SW480 (cell line): ENCODE measurements at places on chromosomes 3 and 15.

- DNase-seq, result no peak
These were observed 45.5 kb downstream of the PAQR5 start for GRCh38 chr15:69344238-69344637.

DNA sequence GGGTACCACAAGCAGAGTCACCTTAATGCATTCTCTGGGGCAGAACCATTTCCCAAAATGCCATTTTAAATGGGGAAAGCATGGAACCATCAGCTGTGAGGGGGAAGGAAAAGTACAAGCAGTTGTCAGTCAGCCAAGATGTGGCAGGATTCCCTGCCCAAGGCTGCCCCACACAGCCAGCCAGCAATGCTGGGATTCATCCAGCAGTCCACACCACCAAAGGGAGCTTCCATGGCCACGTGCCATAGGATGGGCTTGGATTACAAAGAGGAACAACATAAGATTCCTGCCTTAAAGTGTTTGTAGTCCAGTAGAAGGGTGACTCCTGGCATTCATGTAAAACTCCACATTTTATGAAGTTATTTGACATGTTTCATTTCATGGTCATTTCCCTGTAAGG lies 233.3 kb downstream of the SHOX2 start:
- no peak for DNase-seq

- no peak for DNase-seq
These were observed 27.7 kb downstream of the CCDC54 start for GRCh38 chr3:107404727-107405469.

- peak; percentile 14 for DNase-seq
These were observed 3.3 kb downstream of the LYSMD4 start for GRCh38 chr15:99729920-99730319.

GRCh38 chr3:162892921-162893793 lies 1396.5 kb downstream of the OTOL1 start:
- DNase-seq, result no peak

DNA sequence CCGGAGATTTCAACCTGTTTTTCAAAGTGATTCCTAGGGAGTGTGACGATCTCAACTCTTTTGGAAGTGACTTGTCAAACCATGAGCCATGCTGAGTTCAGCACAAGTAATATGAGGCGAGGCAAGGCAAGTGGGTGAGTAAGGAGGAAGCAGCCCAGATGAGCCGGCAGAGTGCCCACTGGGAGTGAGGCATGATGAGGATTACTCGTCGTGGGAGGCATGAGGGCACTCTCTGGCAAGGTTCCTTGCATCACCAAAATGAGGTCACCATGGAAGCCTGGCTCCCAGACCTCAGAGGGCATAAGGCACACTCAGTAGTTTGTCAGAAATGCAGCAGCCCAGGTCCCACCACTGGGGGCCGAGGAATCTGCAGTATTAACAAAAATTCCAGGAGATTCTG lies 636.1 kb downstream of the MAGI1 start:
- DNase-seq, result peak; percentile 18

GRCh38 chr15:73480050-73480449 lies 37.1 kb downstream of the REC114 start:
- DNase-seq, result no peak

GRCh38 chr15:67048281-67049279 lies 16.8 kb upstream of the SMAD3 start:
- DNase-seq, result peak; percentile 75

DNA sequence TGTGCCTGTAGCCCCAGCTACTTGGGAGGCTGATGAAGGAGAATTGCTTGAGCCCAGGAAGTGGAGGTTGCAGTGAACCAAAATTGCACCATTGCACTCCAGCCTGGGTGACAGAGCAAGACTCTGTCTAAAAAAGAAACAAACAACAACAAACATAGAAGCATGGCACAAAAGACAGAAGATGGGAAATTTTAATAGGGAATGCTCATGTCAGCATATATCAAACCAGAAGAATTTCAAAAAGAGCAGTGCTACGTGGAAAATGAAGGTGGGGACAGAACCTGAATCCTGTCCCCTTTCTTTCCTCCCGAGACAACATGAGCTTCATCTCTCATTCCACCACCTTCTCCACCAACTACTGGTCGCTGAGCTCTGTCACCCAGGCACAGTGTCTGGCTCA lies 46.3 kb upstream of the MFGE8 start:
- DNase-seq, result no peak

DNA sequence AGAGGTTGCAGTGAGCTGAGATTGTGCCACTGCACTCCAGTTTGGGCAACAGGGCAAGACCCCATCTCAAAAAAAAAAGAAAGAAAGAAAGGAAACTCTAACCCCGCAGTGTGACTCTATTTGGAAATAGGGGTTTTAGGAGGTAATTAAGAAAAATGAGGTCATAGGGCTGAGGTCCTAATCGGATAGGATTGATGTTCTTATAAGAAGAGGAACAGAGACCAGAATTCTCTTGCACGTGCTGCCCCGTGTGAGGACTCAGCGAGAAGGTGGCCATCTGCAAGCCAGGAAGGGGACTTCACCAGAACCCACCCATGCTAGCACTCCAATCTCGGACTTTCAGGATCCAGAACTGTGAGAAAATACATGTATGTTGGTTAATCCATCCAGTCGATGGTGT lies 25.8 kb downstream of the KLHL6 start:
- no peak for DNase-seq

DNA sequence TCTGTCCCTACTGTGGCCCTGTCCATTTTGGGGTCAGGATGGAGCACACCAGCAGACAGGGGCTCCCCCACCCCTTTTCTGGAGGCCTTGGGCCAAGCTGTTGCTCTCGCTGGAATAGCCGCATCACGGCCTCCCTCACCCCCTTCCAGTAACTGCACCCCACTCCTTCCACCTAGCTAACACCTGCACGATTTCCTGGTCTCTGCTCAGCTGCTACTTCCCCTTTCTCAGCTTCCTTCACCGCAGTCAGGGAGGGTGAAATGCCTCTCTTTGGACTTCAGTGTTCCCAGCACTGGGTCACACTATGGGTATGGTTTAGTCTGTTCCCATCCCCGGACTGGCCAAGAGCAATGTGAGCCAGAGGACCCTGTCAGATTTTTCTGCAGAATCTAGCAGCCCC lies 400.2 kb downstream of the MCTP2 start:
- DNase-seq, result no peak

DNA sequence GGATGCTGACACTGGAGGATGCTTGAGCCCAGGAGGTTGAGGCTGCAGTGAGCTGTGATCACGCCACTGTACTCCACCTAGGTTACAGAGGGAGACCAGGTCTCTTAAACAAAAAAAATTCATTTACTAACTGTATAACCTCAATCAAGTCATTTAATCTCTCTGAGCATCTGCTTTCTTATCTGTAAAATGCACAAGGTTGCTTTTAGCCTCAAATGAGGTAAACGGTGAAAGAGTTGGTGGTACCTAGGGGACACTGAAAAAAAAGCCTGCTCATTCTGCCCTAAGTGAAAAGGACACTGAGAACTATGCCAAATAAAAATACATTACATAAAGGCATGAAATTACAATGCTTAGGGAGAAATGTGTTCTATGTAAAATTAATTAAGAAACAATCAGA lies 3.4 kb downstream of the PP2D1 start:
- no peak for DNase-seq

GRCh38 chr3:107064405-107065060 lies 312.7 kb upstream of the CCDC54 start:
- DNase-seq, result peak; percentile 52

GRCh38 chr3:64266065-64266931 lies 41.0 kb upstream of the PRICKLE2 start:
- DNase-seq, result no peak

DNA sequence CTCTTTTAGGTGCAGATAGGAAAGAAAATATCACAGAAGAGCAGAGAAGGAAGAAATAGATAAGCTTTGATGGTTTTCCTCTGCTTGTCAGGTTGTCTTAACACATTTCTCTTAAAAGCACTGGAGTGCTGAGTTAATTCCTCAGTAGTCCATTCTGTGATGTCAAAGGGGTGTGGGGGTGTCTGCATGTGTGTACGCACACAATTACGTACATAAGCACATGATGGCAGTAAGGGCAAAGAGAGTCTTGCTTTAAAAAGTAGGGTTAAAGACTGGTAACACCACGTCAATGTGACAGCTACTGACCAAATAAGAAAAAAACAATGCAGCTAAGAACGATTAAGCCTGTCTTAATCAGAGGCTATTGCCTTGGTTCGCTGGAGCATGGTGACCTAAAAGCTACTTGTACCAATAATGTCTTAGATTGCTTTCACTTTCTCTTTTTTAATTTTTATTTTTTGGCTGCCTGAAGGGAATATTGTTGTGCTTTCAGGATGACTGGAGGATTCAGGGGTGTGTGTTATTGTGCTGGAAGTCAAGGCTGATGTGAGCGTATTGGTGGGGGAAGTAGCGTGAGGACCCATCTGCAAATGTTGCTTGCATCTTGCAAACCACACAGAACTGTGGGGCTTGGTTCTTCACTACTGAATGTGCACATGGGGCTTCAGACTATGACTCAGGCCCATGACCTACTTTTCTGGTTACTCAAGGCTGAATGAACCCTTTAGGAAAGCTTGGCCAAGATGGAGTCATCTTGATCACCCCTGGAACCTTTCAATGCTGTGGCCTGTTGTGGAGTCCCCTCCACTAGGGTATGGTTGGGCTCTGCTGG lies 417.8 kb upstream of the TPM1 start:
- DNase-seq, result no peak

DNA sequence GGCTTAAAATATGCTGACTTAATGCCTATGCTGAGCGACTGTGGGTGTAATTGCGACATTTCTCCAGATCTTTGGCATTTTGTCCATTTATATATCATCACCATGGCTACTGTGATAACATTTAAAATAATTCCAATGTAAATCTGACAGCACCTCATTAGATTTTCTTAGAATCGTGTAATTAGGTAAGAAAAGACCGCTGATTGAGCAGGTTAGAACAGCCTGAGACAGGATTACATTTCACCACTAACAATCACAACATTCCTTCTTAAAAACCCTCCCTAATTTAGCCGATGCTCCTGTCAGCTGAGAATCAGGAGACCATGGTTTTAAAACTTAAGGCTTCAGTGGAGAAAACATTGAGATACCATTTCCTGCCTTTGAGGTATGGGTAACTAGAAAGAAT lies 455.3 kb upstream of the PDZRN3 start:
- no peak for DNase-seq

- DNase-seq, result no peak
These were observed 8.4 kb upstream of the RTP1 start for GRCh38 chr3:187188931-187189330.

GRCh38 chr3:133570937-133571320 lies 2.6 kb upstream of the CDV3 start:
- DNase-seq, result no peak

- DNase-seq, result no peak
These were observed 145.4 kb downstream of the KLHL25 start for GRCh38 chr15:85649372-85649771.

DNA sequence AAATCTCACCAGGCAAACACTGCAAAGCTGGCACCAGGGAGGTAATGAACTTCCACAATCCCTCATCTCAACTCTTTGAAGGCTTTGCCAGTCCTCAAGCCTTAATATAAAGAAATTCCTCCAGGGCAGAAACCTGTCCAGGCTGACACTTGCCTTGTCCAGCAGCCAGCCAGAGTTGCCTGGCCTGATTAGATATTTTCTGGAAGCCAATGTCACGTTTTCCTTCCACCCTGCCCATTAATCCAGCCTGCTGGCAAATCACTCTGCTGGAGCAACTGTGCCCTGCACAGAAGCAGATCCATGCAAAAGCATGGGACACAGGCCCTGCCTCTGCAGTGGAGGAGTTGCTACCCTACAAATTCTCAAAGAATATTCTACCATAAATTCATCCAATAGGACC lies 56.5 kb downstream of the HEG1 start:
- DNase-seq, result no peak

DNA sequence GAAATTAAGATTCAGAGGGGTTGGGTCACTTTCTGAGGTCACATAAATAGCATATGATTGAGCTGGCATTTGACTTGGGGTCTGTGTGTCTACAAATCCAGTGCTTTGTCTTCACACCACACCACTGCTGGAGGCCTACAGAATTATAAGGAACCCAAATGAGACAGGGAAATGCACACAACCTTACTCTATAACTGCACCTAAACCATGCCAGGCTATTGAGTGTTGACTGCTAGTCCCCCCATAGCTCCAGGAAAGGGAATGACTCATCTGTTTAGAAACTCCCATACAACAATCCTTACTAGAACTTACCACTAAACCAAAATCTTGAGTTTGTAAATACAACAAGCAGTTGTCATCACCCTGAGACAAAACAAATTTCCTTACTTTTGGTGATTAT lies 16.9 kb upstream of the TSC22D2 start:
- DNase-seq, result no peak

DNA sequence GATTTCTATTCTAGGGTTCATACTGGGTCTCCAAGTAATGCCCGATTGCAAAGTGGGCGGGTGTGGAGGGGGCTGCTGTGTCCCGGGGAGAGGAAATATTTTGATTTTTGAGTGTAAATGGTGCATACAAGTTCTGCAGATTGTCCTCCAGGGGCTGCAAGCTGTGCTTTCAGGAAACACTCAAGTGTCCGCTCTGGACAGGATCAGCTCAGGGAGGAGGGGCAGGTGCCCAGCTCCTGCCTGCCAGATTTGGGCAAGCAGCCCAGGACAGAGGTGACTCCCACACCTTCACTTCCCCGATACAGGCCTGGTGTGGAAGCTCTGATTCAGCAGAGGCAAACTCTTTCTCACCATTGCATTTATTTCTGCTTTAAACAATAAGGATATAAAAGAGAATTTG lies 142.7 kb downstream of the ALDH1A2 start:
- no peak for DNase-seq

DNA sequence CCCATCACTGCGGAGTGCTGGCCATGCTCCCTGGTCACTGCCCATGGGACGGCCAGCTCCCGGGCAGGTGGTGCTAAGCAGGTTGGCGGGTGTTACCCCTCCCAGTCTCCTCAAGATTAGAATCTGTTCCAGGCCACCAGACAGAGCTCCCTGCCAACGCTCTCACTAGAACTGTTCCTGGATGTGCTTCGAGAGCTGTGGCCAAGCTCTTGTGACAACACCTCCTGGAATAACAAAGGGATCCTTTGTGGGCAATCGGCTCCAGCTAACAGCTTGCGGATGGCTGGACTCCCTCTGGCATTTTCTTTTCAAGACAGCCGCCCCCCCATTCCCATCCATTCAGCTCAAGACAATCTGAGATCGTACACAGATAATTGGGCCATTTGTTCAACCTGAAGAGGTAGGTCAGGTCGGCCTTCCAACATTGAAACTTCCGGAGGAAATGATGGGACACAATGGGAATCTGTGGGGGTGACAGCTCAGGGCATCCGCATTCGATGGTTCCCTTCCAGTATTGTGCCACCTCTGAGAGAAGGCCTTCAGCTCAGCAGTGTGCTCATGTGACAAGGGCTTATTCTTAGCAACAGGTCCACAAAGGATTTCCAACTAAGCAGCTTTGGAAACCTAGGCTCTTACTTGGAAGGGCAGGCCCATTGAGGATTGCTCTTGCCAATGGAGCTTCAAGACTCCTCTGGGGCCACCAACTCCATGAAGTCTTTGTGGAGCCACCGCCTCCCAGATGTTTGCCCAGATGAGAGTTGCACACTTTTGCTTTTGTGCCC lies 11.6 kb upstream of the EPHB3 start:
- DNase-seq, result peak; percentile 50

- no peak for DNase-seq
These were observed 5.6 kb downstream of the TERC start for GRCh38 chr3:169759256-169759655.
